Stimulated activated CD8-positive, alpha-beta memory T cell treated with anti-CD3 and anti-CD28 coated beads, Interleukin-4, amount 100 ng/mL, for 48 hours (primary cell): ENCODE measurements at places on chromosomes 3 and 15.

- no peak for DNase-seq
Observed at GRCh38 chr3:101898752-101899169, 49.4 kb downstream of the NFKBIZ start.

DNA sequence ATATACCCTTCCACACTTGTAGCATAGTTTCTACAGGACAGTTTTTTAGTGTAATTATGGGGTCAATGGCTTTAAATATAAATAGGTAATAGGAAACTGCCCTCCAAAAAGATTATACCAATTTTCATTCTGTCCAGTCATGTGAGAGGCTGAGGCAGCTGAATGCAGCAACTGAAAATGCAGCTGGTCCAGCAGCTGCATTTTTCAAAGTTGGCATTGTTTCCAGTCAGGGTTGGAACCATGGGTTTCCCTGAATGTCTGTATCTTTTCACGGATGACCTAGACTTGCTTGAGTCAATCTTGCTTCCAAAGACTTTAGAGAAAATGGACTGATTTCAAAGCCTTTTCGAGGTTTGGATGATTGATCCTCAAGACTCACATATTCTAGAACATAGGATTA, 9.9 kb upstream of the KNL1 start:
- no peak for DNase-seq

DNA sequence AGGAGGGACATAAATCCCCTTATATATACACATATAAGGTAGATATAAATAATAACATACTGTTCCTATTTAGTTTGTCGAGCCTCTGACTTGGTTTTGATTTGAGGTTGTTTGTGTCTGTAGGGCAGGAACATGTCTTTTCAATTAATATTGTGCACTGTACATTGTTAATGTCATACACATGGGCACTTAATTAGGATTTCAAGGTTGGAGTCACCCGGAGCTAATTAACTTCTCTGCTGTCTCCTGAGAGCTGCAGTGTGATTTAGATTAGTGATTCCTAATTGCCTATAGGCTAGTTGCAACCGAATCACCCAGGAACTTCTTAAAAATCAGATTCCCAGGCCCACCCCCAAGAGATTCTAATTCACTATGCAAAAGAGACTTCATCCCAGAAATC, 50.4 kb upstream of the FILIP1L start:
- DNase-seq, result no peak

DNA sequence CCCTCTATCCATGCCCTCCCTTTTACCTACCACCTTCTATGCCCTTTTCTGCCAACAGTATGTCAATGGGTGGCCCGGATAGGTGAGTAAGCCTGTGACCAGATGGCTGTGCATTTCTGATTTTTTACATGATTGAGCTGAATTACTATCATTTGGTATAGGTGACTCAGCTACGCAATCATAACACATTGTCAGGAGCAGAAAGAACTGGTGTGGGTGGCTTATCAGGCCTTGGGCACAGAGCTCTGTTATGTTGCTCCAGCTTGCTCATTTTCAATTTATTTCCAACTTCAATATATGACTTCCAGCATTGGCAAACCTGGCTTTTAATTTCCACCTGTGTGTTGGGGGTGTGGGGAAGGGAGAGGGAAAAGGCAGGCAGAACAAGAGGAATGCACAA, 86.6 kb upstream of the AGBL1 start:
- DNase-seq, result no peak
